ENCODE measurements at places on chromosomes 11 and 22. TPM values are rescaled to one million over a fixed set of nuclear protein-coding genes. Genes with fewer than 3 reads are reported as not detected.

- DNase-seq, result no peak
Measured at GRCh38 chr11:47516155-47516554, 36.8 kb downstream of the CELF1 start.

- no peak for DNase-seq
Measured at GRCh38 chr22:46574993-46575910, 37.8 kb upstream of the CELSR1 start.

DNA sequence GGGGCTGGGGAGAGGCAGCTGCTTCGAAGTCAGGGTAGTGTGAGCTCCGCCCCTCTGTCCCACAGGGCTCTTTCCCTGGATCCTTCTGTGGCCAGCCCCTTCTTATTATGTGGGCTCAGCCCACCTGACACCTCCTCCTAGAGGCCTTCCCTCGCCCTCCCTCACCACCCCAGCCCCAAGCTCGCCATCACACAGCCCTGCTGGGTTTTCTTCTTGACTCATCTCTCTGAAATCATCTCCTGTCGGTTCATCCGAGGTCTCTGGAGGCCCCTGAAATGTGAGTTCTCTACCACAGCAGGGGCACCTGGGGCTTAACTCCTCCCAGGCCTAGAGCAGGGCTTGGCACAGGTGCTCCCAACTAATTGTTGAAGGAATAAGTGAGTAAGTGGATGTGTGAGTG is 65.2 kb downstream of the CACNA1I start:
- DNase-seq, result no peak

DNA sequence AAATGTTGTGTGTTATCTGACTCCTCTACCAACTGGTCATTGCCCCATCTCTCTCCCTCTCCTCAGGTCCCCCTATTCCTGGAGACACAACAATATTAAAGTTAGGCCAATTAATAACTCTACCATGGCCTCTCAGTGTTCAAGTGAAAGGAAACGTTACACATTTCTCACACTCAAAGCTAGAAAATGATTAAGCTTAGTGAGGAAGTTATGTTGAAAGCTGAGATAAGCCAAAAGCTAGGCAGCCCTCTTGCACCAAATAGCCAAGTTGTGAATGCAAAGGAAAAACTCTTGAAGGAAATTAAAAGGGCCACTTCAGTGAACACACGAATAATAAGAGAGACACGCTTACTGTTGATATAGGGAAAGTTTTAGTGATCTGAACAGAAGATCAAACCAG is 6.9 kb downstream of the DLG2 start:
- no peak for DNase-seq

ART1 gene
- not detected for total RNA-seq
